ENCODE measurements at places on chromosomes 7 and 10.

DNA sequence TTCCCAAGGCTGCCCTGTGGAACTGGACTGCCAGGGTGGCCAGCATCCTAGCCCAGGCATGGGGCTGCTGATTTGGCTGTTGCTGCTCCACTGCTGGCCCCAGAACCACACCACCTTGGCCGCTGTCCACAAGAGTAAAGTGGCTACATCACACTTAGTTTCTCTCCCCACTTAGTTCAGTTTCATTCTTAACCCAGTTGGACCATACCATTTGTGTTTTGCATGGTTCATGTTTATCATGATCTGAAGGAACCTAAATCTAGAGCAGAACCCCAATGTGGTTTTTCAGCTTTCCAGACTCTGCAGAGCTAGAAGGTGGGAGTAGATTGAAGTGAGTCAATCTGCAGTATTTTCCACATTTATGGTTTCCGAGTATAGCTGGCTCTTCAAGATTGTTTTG lies 32.8 kb downstream of the SDK1 start:
- H3K4me3 ChIP-seq = no peak overlapping the region
- DNase-seq = no peak
- H3K27ac ChIP-seq = no peak overlapping the region

GRCh38 chr7:38451840-38452239 lies 178.4 kb upstream of the TARP start:
- H3K27me3 ChIP-seq = peaks cover 3% of the 10 kb centered on the region
- DNase-seq = no peak
- no peaks in the 10 kb centered on the region for H3K36me3 ChIP-seq
- no peak overlapping the region for H3K27ac ChIP-seq
- H3K4me1 ChIP-seq = no peaks in the 10 kb centered on the region

DNA sequence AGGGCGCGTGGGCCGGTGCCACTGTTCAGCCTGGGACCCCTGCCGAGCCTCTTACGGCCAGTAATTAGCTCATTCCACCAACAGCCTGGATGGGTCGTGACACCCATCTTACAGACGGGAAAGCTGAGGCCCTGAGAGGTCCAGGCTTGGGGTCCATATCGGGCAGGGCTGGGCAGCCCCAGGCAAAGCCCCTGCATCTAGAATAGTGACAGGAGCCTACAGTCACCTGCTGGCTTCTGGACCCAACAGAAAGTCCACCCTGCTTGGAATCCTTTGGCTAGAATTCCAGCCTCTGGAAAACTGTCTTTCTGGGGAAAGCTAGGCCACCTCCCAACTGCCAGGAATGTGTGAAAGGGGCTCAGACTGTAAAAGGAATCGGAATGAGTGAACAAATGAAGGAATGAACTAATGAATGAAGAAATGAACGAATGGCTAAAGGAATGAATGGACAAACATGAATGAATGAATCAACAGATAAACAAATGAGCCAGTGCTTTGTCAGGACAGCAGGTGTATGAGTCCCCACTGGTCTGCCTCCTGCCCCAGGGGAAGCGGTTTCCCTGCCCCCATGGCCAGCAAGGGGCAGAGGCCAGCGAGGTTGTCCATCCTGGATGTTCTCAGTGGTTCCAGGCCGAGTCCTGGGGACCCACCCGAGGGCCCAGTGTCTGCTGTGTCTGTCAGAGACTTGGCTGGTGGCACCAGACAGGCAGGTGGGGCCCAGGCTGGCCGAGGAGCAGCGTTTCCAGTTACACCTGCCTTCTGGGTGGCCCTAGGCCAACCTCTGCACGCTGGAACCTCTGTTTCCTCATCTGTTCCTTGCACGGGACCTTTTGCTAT lies 24.1 kb upstream of the PDGFA start:
- DNase-seq = no peak
- no peak overlapping the region for H3K27ac ChIP-seq
- no peak overlapping the region for H3K4me3 ChIP-seq
- H3K36me3 ChIP-seq = peaks cover 1% of the 10 kb centered on the region
- peaks cover 3% of the 10 kb centered on the region for H3K4me1 ChIP-seq

DNA sequence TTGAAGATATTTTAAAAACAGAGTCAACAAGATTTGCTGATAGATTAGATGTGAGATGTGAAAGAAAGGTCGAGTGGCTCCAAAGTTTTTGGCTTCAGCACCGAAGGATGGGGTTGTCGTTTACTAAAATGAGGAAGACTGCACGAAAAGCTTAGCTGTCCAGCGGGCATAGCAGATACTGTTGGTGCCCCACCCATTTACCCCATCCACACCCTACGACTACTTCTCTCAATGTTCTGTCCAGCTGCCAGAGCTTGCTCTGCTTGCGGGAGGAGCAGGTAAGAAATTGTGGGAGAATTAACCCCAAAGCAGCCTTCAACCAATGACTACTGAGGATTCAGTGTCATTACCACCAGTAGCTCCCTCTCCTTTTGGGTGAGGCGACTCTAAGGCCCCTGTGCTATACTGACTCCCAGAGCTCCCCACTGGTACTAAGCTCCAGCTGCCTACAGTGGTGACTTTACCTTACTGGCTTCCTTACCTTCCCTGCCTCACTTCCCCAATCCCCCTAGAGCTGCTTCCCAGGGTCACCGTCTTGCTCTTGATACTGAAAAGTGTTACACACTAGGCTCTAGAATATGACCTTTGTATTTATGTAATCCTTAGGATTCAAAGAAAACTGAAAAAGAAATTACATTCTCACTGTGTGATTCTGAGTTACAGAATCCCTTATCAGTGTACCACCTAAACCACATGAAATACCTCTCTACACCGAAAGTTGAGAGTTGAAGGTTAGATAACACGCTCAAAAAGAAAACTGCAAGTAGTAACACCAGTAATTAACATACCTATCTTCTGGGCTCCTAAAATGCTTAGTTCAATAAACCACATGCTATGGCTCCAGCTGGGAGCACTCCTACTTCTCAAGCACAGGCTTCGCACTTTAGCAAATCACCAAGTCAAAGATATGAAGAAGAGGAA lies 22.3 kb downstream of the CACUL1 start:
- no peak for DNase-seq
- H3K36me3 ChIP-seq = peaks cover 3% of the 10 kb centered on the region
- H3K27me3 ChIP-seq = no peaks in the 10 kb centered on the region
- H3K4me1 ChIP-seq = peaks cover 53% of the 10 kb centered on the region
- peak overlapping the region; percentile 82 for H3K27ac ChIP-seq

DNA sequence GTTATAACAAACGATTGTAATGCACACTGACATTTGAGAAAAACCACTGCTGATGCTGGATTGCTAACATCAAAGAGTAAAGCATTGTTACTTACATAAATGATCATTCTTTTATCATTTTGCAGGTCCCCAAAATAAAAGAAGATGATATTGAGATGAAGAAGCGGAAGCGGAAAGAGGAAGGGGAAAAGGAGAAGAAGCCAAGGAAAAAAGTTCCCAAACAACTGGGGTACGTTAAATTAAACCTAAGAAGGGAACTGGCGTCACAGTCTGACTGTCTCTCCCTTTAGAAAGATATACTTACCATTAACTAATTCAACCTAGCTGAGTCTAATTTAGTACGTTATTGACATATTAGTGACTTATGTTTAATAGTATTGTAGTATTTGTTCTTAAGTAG lies 28.1 kb downstream of the UBN2 start:
- no peak overlapping the region for H3K4me3 ChIP-seq
- no peaks in the 10 kb centered on the region for H3K27me3 ChIP-seq
- H3K27ac ChIP-seq = no peak overlapping the region
- no peak for DNase-seq
- H3K4me1 ChIP-seq = no peaks in the 10 kb centered on the region

DNA sequence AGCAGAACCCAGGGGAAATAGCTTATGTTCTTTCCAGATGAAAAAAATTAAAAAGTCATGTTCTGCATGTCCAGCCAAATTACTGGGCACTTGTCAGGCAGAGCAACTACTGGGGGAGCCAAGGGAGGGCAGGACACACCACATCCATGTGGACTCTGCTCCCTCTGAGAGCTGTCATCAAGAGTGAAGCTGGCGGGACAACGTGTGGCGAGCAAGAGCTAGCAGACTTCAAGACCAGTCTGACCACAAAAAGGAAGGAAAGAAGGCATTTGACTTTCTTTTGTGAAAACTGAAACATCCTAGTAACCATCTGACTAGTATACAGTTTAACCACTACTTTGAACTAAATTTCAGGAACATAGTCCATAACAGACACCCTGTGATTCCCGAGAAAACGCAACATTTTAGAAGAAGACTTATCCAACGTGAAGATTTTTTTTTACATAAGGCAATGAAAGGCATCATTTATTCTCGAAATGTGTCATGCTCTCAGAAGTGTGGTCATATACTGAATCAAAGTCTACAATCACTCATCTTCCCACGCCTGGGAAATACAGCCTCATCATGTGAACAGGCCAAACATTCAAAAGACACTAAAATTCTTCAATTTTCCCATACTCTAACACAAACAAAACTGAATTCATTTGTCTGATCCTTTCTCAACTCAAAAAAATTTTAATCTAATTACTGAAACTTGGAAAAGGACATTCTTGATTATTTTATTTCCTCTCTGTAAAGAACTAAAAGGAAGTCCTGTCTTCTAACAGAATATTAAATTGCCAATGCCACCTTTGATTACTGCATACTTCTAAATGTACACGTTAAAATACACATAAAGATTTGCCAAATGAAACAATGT lies 15.5 kb downstream of the CYTH3 start:
- H3K27me3 ChIP-seq = peaks cover 7% of the 10 kb centered on the region
- no peaks in the 10 kb centered on the region for H3K36me3 ChIP-seq
- DNase-seq = no peak
- H3K27ac ChIP-seq = no peak overlapping the region
- H3K4me1 ChIP-seq = peaks cover 24% of the 10 kb centered on the region

DNA sequence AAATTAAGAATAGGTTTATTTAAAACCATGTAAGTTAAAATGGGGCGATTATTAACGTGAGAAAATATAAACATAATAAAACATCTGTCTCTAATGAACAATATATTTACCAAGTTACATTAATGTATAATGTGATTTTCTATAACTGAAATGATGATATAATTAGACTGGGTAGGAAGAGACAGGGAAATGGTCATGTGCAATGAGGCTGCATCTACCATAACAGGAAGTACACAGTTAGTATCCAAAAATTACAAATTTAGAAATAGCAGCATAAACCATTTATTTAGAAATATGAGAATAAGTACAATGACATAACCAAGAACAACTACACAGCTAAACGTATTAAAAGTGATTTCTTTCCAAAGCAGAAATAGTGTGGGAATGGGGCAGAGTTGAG lies 25.8 kb upstream of the BET1 start:
- peaks cover 10% of the 10 kb centered on the region for H3K27me3 ChIP-seq
- H3K27ac ChIP-seq = no peak overlapping the region

- peaks cover 3% of the 10 kb centered on the region for H3K27me3 ChIP-seq
- no peak overlapping the region for H3K4me3 ChIP-seq
- peaks cover 5% of the 10 kb centered on the region for H3K4me1 ChIP-seq
- H3K36me3 ChIP-seq = no peaks in the 10 kb centered on the region
Observed at GRCh38 chr10:79555354-79556309, 4.6 kb downstream of the SFTPA2 start.

DNA sequence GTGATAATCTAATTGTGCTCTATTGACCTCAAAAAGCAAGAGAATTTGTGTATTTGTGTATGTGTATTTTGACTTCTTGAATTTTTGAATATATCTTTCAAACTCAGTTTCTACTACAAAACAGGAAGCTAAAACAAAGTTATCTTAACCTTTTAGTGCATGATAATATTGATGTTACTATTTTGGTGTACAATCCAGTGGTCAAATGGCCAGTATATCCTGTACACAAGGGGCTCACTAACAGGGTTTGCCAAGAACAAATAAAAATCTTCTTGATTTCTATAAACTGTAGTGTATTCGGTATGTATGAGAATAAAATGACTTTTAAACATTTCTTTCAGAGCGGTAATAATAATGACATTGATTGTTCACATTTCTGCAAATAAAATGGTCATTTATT lies 69.6 kb downstream of the FOXP2 start:
- no peak overlapping the region for H3K4me3 ChIP-seq
- H3K4me1 ChIP-seq = no peaks in the 10 kb centered on the region
- H3K27me3 ChIP-seq = no peaks in the 10 kb centered on the region

DNA sequence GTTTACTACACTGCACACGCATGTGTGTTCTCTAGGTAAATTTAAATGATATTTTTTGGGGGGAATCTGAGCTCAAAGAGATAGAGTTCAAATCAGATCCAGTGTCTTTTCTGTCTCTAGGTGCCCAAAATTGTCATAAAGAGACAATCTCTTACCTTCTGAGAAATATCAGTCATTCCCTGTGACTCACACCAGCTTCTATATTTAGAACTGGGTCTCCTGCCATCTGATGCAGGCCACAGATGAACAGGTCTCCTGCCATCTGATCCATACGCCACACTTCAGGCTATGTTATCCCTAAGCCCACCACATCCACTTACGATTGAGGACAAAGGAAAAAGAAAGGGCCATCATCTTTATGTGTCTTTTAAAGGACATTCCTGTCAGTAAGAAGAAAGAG lies 136.3 kb upstream of the LAMB4 start:
- H3K4me1 ChIP-seq = peaks cover 7% of the 10 kb centered on the region
- no peak overlapping the region for H3K4me3 ChIP-seq
- no peaks in the 10 kb centered on the region for H3K27me3 ChIP-seq
- H3K36me3 ChIP-seq = no peaks in the 10 kb centered on the region
- no peak overlapping the region for H3K27ac ChIP-seq
- DNase-seq = no peak

DNA sequence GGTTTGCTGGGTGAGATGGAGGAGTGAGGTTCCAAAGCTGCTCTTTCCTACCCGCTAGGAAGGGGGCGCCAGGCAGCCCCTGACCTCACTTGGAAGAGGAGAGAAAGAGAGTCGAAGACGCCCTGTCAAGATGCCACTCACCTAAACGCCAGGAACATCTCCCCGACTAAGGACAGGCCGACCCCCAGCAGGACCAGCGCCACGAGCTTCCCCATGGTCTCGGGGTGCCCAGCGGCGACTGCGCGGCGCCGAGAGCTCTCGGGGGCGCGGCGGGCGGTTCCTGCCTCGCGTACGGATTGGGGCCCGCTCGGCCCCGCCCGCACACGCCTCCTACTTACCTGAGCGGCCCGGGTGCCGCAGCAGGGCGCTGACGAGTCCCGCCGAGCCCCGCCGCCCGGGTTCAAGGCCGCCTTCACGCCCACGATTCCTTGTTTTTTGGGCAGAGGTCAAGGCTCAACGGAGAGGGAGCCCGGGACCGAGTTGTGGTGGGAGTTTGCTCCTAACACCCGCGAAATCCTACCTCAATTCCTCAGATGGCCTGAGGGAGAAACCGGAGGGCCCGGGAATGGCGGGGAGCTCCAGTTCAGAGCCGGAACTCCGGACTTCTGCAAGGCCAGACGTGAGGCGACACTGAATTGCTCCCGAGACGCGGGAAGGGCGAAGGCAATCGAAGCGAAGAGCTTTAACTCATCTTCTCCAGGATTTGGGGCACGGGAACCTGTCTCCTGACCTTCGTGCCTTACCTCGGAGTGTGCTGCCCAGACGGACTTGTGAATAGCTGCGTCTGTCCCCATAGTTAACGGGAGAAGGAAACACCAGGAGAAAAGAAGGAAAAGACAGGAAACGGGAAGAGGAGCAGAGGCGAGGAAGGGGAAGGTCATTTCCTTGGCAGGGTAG lies at the start of gene PON3:
PON3 (minus strand) TSS at position 240 of the 897 bp plus-strand sequence; CDS start at position 215, 25 bp downstream.
- peak within 1 kb of the TSS; percentile 76 for H3K4me3 ChIP-seq
- H3K27ac ChIP-seq = no peak within 1 kb of the TSS
- peak; percentile 63 for DNase-seq
- H3K27me3 ChIP-seq = peaks cover 32% of the 10 kb centered on the region

- no peaks in the 10 kb centered on the region for H3K36me3 ChIP-seq
- H3K4me3 ChIP-seq = no peak overlapping the region
- no peaks in the 10 kb centered on the region for H3K27me3 ChIP-seq
- H3K4me1 ChIP-seq = no peaks in the 10 kb centered on the region
- H3K27ac ChIP-seq = no peak overlapping the region
- no peak for DNase-seq
Observed at GRCh38 chr7:91379236-91379635, 115.0 kb downstream of the FZD1 start.

- H3K4me1 ChIP-seq = peaks cover 34% of the 10 kb centered on the region
- no peaks in the 10 kb centered on the region for H3K36me3 ChIP-seq
- no peak overlapping the region for H3K4me3 ChIP-seq
Observed at GRCh38 chr10:49191349-49191748, 3.2 kb upstream of the TMEM273 start.
